NCI-H2107 (cell line): ENCODE measurements at places on chromosomes 13 and 19.
A peak's percentile ranks its signal among the peaks of the same experiment; 100 is the strongest.

- no peak for DNase-seq
These were observed 211.2 kb downstream of the UQCRFS1 start for GRCh38 chr19:29001597-29002245.

- no peak for DNase-seq
These were observed 210.9 kb downstream of the SHISA2 start for GRCh38 chr13:25840931-25841330.

- no peak for DNase-seq
These were observed 23.1 kb upstream of the TNFRSF19 start for GRCh38 chr13:23547000-23547590.

DNA sequence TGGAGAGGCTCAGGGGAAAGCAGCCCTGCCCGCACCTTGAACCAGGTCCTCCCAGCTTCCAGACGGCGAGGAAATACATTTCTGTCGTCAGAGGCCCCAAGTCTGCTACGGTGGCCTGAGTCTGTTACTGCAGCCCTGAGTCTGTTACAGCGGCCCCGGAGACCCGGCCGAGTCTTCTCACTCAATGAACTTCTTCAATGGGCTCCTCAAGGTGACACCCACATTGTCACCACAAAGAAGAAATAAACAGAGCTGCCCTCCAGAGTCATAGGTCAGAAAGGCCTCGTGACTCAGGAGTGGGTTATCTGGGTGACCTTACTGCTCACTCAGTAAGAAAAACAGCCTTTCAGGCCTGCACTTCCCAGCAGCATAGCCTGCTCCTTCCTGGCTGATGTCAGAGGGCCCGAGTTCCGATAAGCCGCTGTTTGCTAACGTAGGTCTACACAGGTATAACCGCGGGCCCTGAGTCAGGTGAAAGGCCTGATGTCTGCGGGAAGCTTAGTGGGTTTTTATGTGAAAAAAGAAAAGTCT lies 66.9 kb upstream of the TM9SF2 start:
- no peak for DNase-seq

DNA sequence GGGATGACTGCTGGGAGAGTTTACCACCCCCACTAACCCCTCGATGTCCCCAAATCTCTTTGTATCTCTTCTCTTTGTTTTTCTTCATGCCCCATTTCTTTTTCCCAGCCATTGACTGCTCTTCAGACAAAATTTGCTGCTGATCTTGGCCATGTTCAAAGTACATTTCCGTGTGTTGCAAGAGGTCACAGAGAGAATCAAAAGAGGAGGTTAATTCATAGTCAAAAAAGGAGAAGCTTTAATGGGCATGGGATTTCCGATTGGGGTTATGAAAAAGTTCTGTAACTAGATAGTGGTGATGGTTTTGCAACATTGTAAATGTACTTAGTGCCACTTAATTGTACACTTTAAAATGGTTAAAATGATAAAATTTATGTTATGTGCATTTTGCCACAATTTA lies 121.1 kb downstream of the FLT1 start:
- no peak for DNase-seq

DNA sequence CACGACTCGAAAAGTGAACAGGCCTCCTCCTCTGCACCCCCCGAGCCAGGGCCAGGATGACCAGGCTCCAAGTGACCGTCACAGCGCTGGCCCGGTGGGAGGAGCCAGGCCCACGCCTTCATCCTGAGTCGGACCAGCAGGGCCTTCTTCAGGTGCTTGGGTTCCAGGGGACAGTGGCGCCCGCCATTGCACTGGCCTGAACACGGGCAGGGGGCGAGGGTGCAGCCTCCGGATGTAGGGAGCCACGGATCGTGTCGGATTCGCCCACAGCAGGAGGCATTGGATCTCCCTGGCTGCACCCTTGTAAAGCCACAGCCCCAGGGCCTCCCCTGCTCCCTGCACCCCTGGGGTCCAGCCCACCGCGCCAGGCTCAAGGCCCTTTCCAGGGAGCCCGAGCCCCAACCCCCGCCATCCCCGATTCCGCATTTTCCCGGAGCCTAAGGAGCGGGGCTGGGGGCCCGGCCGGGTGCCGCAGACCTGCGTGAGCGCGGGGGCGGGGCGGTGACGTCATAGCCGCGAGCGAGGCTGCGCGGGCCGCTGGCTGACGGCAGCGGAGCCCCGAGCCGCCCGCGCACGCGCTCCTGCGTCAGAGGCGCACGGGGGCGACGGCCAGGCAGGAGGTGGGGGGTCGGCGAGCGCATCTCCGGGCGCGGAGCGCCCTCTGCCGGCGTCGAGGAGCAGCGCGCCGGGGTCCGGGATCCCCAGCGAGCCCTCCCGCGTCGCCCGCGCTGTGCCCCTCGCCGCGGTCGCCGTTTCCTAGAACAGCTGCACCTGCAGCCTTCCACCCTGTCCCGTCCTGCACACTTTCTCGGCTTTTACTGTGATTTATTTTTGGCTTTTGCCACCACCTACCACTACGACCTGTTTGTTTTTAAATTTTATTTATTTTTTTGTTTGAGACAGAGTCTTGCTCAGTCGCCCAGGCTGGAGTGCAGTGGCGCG lies 1.5 kb upstream of the ATP5F1D start:
- DNase-seq: peak; percentile 78

- no peak for DNase-seq
These were observed 3.6 kb downstream of the KMT2B start for GRCh38 chr19:35721374-35721773.

DNA sequence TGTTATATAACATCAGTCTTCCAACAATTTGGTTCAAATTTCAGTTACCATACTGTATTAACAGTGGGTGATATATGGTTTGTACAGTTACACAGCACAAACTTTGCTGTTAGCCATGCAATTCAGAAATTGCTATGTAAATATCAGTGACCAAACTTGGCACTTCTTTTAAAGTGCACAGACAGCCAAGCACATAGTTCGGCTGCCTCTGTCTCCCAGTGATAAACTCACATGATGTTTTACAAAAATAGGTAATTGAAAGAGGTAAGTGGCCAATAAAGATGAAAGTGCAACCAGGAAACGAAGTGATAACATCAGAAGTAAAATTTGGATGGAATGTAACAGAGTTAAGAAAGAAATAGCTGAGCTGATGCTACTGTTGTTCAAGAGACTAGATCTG lies 143.9 kb downstream of the PCDH9 start:
- DNase-seq: no peak

GRCh38 chr19:11378319-11379189 lies 4.1 kb downstream of the SWSAP1 start:
- no peak for DNase-seq

GRCh38 chr13:62653371-62653770 lies 1237.7 kb upstream of the PCDH20 start:
- DNase-seq: no peak

GRCh38 chr19:52557231-52557995 lies 12.7 kb upstream of the ZNF701 start:
- no peak for DNase-seq

- DNase-seq: no peak
These were observed 582.2 kb downstream of the FGF9 start for GRCh38 chr13:22253107-22253506.

DNA sequence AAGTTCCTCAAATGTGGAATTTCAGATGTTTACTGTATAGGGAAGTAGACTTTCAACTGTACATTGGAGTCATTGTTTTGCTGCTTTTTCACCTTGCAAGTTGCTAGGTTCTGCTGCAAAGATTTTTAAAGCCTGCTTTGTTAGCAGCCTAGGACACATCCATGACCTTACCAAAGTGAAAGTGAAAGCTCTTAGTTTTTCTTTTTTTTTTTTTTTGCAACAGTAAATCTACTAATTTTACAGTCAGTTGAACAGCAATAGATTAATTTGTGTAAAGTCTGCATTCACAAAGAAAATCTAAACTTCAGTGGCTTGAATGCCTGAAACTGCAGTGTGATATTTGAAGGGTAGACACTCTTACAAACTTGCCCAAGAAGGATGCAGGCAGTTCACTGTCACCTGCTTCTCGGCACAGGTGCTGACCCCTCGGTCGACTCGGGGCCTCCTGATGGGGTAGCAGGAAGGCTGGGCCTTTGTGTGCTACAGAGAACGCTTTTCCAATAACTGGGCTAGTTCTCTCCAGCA lies 5.0 kb upstream of the MTIF3 start:
- DNase-seq: no peak

DNA sequence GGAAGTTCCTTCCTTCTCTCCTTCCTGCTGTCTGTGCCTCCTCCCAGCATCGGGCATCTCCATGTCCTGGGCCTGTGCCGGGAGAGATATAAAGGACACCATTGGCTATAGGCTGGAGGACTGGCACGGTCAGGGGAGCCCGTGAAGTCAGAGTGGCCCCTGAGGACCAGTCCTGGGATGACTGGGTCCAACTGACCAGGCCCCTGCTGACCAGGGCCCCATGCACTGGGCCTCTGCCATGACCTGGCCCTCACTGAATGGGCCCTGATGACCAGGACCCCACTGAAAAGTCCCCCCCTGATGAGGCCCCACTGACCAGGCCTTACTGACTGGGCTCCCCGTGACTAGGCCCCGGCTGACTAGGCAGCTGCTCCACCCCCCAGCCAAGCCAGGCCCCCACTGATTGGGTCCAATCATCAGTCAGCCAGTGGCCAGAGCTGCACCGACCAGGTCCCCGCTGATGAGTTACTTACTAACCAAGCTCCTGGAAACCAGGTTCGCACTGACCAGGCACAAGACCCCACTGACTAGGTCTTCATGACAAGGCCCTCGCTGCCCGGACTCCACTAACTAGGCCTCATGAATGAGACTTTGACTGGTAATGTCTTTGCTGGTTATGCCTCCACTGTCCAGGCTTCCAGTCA lies 20.0 kb upstream of the ZNF14 start:
- no peak for DNase-seq
